ENCODE measurements at places on chromosomes 4 and X.

- no peak for DNase-seq
Observed at GRCh38 chr4:16627999-16628398, 270.4 kb downstream of the LDB2 start.

DNA sequence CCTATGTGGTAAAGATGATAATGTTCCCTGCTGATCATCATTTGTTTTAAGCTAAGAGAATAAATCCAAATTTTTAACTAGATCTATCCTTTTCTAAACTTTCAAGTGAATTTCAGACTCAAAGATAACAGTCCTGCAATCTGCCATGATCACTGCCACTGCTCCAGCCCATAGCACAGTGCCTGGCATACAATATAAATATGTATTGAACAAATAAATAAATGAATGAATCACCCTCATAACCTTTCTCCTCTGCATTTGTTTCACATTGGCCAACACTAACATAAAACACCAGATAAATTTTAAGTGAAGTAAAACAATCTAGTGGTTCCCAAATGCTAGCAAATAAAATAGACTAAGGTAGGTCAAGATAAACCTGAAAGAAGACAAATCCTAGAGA lies 439.0 kb downstream of the GPM6A start:
- DNase-seq, result no peak

DNA sequence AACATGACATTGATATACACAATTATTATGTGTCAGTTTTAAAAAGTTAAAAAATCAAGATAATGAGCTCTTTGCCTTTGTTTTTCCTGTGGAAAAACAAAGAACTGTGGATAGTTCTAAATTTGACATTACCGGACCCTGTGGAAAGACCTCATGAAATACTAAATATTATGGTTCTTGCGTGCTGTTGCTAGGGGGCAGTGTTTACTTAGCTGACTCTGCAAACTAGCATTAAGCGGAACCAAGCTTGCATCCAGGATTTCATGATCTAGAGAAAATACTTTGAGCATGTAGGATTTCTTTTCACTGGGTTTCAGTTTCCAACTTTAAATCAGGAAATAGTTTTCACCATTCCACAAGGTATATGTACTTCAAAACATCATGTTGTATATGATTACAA lies 33.6 kb downstream of the CLCN4 start:
- DNase-seq, result no peak

GRCh38 chr4:150002561-150002960 lies 75.7 kb upstream of the DCLK2 start:
- no peak for DNase-seq

- DNase-seq, result no peak
Observed at GRCh38 chr4:168931215-168931650, 78.8 kb downstream of the CBR4 start.

DNA sequence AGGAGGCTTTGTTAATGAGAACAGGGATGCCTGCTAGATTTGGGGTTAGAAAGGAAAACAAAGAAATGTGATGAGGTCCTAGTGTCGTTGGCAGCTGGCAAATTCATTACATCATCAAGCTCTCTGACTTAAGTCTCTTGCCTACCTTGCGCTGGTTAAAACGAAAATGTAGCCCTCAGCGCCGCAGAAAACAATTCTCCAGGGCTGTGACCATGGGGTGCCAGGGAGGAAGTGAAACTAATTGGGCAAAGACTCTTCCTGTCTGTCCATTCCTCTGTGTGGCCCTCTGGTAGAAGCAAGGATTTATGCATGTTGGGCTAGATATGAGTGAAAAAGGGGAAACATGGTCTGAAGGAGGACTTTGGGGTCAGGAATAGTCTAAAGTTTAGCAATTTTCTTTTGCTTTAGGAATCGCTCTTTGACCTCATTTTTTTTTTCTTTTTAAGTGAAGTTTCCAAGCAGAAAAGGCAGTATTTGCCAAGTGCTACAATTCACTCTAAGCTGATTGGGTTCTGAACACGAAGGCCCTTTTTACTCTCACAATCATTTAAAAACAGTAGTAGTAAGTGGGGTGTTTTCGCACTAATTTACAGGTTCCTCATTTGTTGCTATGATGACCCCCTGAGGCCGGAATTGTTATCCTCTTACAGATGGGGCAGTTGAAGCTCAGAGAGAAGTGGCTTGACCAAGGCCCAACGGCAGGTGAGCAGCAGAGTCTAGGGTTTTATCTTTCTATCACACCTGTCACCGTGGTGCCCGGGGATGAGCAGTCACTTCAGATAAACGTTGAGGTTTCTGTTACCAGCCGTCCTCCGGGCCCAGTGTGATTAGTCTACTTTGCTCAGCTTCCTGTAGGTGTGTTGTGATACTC lies 27.3 kb upstream of the CHRNA9 start:
- peak; percentile 23 for DNase-seq

DNA sequence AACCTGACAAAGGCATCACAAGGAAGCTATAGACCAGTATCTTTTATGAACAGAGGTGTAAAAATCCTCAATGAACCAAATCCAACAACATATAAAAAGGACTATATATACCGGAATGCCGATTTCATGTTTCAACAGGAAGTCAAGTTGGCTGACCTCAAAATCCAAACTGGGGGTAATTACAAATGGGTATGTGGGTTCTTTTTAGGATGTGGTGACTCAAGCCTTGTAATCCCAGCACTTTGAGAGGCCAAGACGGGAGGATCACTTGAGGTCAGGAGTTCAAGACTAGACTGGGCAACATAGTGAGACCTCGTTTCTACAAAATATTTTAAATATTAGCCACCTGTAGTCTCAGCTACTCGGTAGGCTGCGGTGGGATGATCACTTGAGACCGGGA lies 10.4 kb downstream of the PRSS48 start:
- DNase-seq, result no peak

DNA sequence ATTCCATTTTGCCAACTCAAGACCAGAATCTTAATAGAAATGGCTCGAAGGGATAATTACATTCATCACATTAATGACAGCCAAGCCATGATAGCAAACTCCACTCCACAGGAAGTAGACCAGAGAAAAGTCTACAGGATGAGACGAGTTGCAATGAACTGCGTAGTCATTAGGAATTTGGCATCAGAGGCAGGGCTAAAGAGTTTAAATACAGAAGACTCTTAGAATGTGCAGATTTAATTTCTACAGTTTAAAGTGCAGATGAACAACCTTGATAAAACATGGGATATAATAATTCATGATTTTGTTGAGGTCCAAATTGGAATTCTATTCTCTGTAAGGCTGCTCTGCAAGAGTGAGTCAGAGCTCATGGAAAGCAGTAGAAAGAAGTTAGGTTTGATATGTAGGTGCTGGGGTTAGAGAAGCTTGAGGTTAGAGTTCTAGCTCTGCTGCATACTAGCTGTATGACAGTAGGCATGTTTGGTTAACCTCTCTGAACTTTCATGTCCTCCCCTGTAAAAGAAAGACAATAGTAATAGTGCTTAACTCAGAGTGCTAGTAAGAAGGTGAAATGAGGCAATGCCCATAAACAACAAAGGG lies 32.2 kb downstream of the LNX1 start:
- no peak for DNase-seq

- no peak for DNase-seq
Observed at GRCh38 chr4:187183346-187183745, 459.7 kb upstream of the FAT1 start.

DNA sequence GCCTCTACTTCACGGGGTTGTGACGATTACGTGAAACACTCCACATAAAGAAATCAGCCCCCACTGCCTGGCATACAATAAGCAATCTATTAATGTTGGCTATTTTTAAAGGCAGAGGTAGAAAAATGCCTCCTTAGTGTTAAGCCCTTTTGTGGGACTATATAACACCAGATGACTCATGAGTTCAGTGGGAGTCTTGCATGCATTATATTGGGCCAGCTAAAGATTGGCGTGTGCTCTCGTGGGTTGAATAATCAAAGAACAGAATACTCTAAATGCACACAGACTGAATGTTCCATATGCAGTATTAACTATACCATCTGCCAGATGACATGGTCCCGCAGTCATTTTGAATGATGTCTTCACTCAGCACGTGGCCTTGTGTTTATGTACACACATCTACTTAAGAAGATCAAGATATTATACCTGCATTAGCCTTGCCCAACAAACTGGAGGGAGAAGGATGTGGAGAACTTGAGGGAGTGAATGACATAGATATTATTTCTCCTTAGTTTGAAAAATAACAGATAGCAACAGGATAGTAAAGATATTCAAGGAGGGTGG lies 85.0 kb upstream of the MYOZ2 start:
- DNase-seq, result no peak

- no peak for DNase-seq
Observed at GRCh38 chrX:148593987-148594386, 93.6 kb downstream of the AFF2 start.

DNA sequence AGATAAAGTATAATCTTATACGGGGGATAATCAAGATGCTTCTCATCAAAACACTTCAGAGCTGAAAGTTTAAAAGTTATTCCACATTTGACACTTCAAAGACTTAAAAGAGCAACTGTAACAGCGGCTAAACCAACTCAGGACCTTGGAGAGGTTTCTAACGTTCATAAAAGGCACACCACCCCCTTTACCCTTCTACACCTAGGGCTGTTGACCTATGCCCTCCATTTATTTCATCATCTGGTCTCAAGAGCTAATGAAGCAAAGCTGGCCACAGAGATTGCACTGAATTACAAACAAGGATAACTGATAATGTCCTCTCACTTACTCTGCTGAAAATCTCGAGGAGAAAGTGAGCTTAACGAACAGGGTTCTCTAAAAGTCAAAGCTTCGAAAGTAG lies 1.1 kb upstream of the RPS6KA6 start:
- DNase-seq, result no peak

- DNase-seq, result no peak
Observed at GRCh38 chr4:3720466-3720865, 45.7 kb upstream of the ADRA2C start.

GRCh38 chr4:102824398-102824797 lies 3.0 kb downstream of the UBE2D3 start:
- no peak for DNase-seq

DNA sequence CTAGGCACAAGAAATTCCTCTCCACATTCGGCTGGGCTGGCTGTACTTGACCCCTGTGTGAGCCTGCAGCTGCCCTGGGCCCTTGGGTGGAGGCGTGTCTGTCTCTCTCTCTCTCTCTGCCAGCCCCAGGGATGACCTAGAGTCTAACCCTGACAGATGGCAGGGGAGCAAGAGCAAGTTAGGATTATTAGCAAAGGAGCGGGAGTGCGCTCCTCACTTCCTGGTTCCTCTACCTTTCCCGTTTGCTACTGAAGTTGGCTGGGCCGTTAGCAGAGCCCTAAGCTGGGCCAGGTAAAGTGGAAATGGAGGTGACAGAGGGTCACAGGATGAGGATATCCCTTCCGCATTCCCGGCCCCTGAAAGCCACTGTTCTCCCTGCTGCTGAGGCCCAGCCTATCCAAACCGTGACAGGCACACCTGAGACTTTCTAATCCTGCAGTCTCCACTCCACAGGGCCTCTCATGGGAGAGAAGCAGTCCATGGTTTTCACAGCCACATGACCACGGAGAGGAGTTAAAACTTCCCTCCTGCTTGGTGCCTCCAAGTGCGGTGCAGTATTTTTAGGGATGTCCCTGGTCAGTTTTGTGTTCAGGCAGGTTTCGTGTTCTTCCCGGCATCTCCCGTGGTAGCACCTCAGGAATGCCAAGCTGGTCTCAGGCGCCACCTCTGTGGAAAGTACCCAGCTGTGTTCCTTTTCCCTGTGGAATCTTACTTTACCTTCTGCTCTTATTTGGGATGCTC lies 79.3 kb downstream of the CLDN22 start:
- no peak for DNase-seq

- DNase-seq, result peak; percentile 82
Observed at GRCh38 chr4:4461850-4462249, 74.9 kb downstream of the NSG1 start.

- no peak for DNase-seq
Observed at GRCh38 chrX:36543499-36543898, 464.7 kb upstream of the FAM47C start.

- DNase-seq, result no peak
Observed at GRCh38 chrX:46649421-46650260, 76.1 kb downstream of the CHST7 start.

- DNase-seq, result no peak
Observed at GRCh38 chrX:33336783-33337182, 125.4 kb upstream of the DMD start.

- DNase-seq, result no peak
Observed at GRCh38 chr4:71711044-71711984, 72.6 kb downstream of the GC start.

DNA sequence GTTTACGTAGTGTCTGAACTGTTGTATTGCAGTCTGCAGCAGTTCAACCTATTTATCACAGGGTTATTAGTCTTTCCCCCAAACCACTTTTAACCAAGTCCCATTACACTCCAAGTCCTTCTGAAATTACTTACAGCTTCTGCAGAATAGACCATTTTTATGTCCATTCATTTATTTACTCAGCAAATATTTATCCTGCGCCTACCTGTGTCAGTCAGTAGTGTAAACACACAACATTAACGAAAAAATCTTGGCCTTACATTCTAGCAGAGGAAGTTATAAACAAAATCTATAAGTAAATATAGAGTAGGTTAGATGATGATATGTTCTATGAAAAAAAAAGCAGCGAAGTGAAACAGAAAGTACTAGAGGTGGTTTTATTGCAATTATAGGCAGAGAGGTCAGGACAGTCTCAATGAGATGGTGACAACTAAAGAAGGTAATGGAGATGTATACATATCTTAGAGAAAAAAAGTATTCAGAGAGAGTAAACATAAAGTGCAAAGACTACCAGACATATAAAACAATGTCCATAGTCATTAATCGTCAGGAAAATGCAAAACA lies 534.7 kb downstream of the KCNIP4 start:
- no peak for DNase-seq

DNA sequence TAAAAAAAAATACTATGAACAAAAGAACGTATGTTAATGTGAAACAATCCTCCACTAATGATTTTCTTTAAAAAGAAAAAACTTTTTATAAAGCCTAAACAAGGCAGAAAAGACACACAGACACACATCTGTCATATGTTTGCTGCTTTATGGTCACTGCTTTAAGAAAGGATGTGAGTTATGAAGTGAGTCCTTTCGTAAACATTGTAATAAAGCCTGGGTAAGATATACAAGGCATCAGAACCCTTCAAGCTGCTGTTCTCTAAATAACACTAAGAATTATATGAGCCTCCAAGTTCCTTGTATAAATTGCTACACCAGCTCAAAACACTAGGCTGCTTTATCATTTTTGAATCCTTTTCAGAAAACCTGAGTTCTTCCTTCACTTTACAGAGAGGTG lies 81.6 kb downstream of the FBXO8 start:
- DNase-seq, result no peak

DNA sequence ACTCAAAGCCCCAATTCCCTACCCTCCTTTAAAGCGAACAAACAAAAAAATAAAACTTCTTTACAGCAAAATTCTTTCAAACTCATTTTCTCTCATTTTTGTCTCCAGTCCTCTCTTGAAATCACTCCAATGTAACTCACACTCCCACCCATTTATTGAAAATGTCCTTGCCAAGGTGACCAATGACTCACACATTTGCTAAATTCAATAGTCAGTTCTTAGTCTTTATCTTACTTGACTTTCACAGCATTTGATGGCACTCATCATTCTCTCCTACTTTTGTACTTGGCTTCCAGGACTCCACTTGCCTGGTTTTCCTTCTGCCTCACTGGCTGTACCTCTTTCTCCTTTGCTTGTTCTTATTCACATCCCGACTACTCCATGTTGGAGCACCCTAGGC lies 19.9 kb downstream of the CC2D2A start:
- DNase-seq, result no peak

GRCh38 chrX:86023811-86024210 lies 23.5 kb downstream of the CHM start:
- no peak for DNase-seq

GRCh38 chrX:44874420-44875184 lies 1.6 kb downstream of the KDM6A start:
- DNase-seq, result peak; percentile 50
